ENCODE measurements at places on chromosomes 4 and X.

GRCh38 chrX:1778817-1779216 is 164.0 kb downstream of the ASMT start:
- DNase-seq = no peak

DNA sequence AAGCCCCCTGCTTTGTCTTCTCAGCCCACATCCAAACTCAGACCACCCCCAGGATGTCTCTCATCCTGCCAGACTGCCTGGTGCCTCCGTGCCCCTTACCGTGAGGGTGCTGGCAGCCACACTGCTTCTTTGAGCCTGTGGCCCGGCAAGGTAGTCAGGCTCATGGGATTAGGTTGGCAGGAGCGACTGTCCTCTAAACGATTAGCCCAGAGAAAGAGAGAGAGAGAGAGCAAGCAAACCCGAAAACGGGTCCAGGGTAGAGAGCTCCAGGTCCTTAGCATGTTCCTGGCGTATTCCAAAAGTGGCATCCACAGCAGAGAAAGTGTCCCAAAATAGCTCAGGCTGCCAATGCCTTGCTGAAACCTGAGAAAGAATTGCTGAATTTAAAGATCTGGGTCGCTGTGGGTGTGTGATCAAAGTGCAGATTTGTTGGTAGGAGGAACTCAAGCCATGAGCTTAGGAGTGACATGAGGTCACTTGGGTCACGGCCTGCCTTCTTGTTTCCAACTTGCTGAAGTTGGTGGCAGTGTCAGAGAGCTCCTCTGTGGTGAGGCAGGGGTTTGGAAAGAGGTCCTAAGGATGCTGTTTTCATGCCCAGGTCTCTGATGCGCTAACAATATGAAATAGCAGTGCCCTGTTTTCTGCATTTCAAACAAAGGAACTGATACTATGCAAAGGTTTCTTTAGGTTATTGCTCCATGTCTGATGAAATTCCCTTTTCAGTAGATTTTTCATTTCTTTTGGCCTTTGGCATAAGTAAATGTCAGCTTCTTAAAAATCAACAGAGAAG is 81.6 kb downstream of the RTL9 start:
- no peak for DNase-seq

DNA sequence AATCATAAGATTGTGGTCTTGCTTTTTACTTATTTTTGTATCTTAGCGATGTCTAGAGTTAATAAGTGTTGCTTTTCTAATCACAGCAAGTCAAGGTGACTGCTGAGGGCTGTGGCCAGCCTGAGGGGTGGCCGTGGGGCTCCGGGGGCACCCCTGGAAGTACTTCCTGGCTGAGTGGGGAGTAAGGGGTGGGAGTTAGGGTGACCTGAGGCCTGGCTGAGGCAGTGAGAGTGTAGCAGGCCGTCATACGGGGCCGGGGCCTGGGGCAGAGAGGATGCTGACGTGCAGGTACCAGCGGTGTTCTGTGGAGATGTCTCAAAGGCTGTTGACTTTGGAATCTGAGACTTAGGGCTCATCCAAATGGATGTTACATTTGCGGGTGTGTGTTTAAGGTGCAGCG is 29.3 kb downstream of the PIGG start:
- no peak for DNase-seq

- DNase-seq = no peak
Observed at GRCh38 chr4:103719830-103720207, at the start of gene TACR3. Gene TACR3 (minus strand): TSS chr4:103719985. CDS start chr4:103719675, 310 bp downstream.

DNA sequence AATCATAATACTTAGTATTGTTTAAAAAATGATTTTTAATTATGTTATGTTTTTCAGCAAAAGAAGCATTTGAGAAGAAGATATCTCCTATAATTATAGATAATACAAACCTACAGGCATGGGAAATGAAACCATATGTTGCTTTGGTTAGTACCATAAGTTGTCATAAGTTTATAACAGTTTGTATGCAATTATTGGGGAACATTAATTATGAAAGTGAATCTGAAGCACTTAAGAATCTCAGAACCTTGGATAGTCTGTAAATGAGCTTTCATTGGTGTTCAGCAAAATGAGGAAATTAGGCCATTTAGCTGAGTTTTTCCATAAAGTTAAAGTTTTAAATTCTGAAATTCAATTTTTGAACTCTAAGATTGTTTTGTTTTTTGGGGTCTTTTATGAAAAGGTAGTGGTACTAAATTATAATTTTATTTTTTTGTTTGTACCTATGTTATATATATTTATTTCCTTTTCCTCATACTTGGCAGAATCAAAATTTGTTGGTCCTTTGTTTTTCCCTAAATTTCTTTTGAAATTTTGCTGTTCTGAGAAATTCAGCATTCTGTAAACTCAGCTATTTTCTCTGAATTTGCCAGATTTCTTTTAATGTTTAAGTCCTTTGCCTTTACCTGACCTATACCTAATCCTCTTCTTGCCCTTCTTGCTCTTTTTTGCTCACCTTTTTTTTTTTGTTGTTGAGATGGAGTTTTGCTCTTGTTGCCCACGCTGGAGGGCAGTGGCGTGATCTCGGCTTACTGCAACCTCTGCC is 55.6 kb downstream of the N4BP2 start:
- no peak for DNase-seq

- DNase-seq = no peak
Observed at GRCh38 chr4:157804986-157805385, 367.8 kb downstream of the GASK1B start.

DNA sequence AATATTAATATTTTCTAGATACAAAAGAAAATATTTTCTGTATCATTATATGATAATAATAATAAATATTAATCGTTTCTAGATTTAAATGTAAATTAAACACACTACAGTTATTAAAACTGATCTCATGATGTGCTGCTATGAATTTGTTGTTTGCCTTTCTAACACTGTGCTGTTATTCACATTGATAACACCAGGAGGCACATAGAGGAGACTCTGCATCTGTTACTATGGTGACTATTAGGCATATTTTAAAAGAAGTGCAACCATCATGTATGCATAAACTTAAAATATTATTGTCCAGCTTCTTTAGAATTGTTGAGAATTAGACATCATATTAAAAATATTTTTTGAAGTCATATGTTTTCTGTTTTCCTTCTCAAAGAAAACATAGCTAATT is 11.8 kb upstream of the PDGFC start:
- DNase-seq = no peak

- DNase-seq = no peak
Observed at GRCh38 chrX:28324321-28324721, 262.9 kb upstream of the IL1RAPL1 start.

GRCh38 chrX:106802063-106802387 is 448 bp upstream of the TBC1D8B start:
- no peak for DNase-seq

GRCh38 chrX:65488495-65488894 is 46.1 kb downstream of the LAS1L start:
- DNase-seq = no peak

- DNase-seq = no peak
Observed at GRCh38 chrX:23776363-23776762, 6.6 kb upstream of the SAT1 start.

GRCh38 chr4:13881892-13882291 is 254.4 kb upstream of the BOD1L1 start:
- DNase-seq = no peak

DNA sequence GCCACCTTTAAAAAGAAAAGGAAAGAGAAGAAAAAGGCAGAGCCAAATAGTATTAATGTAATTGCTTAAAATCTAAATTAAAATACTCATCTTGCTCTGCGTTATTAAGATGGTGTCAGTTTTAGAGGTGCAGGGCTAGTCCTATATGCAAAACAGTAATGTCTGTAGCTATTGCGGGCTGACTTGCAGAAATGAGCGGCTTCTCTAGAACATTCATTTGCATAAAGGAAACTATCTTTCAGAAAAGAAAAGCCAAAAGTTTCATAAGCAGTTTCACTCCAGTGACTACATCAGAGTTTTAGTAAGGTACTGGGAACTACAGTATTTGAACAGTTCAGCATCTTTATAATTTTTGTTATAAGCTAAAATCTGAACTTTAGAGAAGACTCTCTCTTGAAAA is 6.0 kb downstream of the SMAD1 start:
- no peak for DNase-seq

DNA sequence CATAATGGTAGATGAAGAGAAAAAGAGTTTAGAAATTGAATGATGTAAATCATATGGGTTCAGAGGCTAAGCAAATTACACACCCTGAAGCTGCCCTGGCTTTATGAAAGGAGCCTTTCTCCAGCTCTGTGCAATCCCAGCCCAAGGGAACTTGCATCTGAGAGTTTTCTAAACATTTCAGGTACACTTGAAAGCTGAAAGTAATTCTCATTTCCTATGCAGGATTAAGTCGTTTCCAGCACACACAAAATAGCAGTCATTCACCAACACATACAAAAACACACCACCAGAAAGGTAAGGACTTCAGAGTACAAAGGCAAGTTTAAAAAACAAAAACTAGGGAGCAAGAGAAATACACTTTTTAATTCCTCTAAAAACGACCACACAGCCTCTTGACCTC is 1.7 kb downstream of the PDGFC start:
- DNase-seq = no peak

DNA sequence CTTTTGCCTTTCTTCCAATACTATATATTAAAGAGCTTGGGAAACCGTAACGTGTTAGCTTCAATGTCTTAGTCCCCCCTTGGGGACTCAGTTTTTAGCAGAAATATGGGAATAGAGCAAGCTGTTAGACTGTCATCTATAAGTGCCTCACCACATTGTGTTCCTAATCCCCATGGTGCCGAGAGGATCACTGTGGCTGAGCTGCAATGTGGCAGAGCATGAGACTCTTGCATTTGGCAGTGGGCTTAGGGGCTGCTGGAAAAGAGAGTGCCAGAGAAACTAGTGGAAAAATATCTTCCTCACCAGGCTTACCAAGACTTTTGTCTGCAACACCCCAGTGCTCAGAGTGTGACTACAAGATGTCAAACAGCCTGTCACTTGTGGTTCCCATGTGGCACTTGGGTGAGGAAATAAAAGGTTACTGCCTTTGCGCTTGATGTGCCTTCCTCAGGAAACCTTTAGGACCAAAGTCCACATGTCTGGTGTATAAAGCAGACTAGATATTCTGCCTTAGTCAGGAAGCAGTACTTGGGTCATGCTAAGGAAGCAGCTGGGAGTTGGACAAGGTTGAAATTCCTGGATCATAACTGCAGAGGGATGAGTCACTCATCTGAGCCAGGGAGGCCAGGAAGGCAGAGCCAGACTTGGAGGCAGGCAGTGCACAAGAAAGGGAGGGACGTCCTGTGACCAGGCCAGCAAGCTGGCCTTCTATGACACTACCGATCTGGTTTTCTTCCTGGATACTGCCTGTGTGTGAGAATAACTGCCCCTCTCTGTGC is 9.7 kb upstream of the MAGEA4 start:
- DNase-seq = no peak

GRCh38 chr4:108031427-108032083 is 41.9 kb downstream of the HADH start:
- DNase-seq = no peak

DNA sequence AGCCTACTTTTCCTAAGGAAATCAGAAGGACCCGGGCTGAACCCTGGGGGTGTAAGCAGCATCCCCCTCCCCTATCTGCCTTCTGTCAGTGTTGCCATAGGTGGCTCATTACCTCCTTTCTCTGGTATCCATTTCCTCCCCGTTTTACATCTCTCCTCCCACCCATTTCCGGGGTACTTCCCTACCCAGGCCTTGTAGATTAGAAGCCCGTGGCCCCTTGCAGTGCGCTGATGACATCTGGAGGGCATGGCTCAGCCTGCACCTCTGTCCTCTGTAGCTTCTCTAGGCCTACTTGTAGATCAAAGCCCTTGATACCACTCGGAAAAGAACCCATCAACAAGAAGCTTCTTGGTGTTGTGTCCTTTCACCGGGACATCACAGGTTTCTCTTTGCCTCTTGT is 71.8 kb downstream of the NBDY start:
- DNase-seq = peak; percentile 14

- DNase-seq = no peak
Observed at GRCh38 chrX:102610905-102611304, 11.6 kb downstream of the ARMCX5 start.

DNA sequence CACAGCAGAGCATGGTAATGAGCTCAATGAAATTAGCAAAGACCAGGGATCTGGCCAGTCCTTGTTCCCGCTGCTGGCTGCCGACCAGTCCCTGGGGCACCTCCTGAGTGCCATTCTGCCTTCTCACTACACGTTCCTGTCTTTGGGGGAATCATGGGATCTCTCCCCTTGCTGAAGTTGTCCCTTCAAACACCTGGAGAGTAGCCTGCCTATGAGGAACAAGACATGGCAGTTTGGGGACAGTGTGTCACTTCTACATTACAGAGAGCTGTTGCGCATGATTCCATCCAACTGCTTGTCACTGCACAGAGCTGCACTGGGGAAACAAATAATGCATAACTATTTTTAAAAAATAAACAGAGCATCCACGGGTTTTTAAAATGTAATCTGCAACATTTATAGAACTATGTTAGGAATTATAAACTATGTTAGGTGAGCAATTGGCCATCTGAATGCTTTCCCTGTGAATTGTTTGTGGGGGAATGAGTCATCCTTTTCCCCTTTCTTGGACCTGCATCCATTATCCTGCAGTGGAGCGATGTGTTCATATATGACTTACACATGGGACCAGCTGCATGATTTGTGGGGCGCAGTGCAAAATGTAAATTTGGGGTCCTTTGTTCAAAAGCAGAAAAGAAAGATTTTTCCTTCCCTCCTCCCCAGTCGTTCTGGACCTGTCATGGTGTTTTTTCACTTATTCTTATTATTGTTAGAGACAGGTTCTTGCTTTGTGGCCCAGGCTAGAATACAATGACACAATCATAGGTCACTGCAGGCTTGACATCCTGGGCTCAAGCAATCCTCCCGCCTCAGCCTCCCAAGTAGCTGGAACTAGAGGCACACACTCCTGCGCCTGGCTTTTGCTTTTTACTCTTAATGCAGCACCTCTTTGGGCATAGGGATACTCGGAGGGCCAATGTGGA is 115.0 kb upstream of the TBL1X start:
- no peak for DNase-seq

DNA sequence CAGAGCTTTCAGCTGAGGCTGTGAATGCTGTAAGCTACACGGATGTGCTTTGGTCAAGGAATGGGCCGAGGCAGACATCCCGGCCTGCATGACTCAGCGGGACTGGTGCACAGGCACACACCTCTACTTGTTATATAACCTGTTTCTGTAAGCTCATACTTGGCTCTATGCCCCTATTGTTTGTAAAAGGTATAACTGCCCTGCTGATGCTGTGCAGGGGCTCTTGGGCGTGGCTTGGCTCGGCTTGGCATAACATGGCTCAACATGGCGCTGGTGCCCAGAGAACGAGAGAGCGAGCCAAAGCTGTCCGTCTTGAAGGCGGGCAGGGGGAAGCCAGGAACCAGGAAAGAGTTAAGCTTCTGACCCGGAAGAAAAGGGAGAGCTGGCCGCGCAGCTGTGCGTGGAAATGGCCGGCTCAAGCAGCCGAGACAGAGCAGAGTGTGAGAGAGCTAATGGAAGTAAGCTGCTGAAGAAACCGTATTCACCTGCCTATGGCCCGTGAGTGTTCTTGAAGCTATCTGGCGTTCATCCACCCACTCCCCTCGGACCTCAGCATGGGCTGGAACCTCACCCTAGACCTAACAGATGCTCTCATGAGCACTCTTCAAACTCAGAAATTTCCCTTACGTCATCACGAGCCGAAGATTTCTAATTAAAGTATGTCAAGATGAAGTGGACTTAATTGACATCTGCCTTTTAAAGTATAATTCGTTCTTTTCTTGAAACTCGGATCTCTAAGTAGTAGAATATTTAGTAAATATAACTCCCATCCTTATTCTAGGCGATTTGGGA is 286.3 kb upstream of the AGA start:
- no peak for DNase-seq
